ENCODE measurements at places on chromosomes 12 and 14. TPM values are rescaled to one million over a fixed set of nuclear protein-coding genes. Genes with fewer than 3 reads are reported as not detected.

Gene SLC25A3
- 617 TPM for total RNA-seq

Gene FLVCR2
- total RNA-seq, result 19.2 TPM

Gene IL31
- not detected for total RNA-seq

Gene CCDC196
- 2.1 TPM for total RNA-seq

Gene ZNF10
- 5.4 TPM for total RNA-seq

Gene TESPA1
- total RNA-seq, result 0.75 TPM

Data from mucosa of descending colon (tissue), 3 donors.